ENCODE measurements at places on chromosomes 7 and 10.

DNA sequence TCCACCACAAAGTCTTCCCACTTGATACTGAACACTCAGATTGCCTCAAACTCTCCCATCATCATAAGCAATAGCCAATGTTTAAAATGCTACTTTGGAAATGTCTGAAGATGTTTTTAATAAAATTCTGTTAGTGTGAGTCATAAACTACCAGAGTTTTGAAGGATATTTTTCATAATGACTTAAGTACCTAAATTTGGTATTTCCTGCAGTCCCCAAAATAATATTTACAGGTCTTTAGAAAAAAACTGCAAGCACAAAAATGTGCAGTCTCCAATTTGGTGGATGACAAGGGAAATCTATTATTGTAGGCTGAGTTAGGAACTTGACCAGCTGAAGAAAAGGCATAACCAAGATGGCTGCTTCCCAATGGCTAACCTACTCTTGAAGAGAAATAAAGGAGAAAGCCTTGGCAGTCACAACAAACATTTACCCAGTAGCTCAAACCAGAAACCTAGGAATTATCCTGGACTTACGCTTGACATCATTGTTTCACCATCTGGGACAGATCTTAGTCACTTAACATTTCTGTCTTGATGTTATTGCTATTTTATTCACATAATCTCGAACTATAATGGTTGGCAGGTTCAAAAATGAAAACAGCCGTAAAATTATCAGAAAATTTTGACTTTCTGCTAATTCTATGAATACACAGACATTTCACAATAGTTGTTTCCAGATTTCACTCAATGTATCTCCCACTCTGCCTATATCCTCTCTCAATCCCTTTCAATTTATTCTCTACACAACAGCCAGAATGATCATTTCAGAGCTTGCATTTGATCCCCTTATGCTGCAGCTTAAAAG lies 111.2 kb upstream of the STEAP1B start:
- no peak for DNase-seq

DNA sequence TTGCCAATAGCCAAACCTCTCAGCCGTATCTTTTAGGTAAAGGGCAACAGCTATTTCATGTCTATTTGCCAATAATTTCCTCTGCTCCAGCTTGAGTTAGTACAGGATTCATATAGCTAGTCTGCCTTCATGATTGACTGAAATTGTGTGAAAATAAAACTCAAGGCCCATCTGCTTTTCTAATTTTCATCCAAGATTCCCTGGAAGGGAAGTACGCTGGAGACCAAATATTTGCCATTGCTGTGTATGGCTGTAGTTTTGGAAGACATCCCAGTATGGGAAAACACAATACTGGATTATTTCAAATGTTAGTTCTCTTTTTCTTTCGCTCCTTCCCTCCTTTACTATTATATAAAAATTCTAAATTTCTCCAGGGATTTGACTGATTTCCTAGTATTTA lies 652.4 kb downstream of the CNTNAP2 start:
- DNase-seq: no peak

DNA sequence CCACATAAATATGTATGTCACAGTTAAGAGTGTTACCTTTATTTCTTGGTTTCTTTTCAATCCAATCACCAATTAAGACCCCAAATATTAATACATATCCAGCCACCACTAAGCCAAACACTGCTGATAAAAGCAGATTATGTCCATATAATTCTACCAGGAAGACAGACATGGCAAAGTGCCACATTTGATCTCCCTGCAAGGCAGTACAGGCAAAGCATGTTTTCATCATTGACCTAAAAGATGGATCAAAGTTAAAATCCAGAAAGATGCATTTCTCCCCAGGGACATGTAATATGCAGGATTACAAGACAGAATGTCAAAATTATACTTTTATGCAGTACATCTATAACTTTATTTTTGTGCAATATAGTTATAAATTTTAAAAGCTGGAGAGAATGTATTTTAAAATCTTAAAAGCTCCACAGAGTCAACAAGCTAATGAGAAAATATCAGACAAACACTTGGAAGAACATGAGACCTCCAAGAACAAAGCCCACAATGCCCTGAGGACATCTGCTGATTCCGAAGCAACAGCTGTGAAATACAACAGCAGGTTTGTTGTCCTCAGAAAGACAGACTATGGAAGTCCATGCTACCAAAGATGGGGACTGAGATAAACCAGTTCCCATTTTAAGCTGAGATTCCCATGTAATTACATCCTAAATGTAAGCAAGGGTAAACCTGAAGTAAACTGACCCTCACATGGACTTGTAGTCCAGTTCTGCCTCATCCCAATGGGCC lies 54.5 kb upstream of the TOMM7 start:
- DNase-seq: no peak

GRCh38 chr7:140485500-140486265 lies 6.4 kb upstream of the MKRN1 start:
- no peak for DNase-seq

- DNase-seq: no peak
Observed at GRCh38 chr10:4266416-4267085, 481.5 kb upstream of the KLF6 start.

DNA sequence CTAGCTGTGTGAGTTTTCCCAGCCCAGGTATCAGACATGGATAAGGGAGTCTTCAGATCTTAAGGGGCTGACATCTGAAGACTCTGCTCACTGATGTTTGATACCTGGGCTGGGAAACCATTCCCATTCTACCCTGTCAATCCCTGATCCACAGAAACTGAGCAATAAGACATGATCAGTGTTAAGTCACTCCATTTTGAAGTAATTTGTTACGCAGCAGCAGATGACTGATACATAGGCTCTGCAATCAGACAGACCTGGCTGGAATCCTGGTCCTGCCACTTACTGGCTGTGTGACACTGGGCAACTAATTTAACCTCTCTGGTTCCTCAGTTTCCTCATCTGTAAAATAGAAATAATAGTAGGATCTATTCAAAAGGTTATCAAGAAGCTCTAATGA lies 6.6 kb downstream of the DCLRE1C start:
- no peak for DNase-seq

GRCh38 chr10:110410329-110411046 lies 87.2 kb upstream of the DUSP5 start:
- no peak for DNase-seq

DNA sequence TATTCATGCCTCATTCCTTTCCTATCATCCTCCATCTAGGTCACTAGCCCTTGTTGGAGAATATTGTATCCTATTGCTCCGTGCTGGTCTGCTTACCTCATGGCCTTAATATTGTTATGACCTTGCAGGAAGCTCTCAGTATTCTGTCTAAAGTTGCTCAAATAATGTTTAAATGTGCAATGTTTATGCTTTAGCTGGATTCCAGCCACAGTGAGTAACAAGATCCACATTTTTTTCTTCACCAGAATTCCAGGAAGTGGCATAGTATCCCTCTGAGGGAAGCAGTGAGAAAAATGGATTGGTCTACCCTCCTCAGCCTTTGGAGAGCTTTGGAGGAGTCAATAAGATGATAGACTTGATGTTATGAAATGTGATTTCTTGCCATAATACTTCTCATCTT lies 402.6 kb downstream of the NRG3 start:
- no peak for DNase-seq

- no peak for DNase-seq
Observed at GRCh38 chr10:29987471-29987870, 71.9 kb downstream of the JCAD start.

DNA sequence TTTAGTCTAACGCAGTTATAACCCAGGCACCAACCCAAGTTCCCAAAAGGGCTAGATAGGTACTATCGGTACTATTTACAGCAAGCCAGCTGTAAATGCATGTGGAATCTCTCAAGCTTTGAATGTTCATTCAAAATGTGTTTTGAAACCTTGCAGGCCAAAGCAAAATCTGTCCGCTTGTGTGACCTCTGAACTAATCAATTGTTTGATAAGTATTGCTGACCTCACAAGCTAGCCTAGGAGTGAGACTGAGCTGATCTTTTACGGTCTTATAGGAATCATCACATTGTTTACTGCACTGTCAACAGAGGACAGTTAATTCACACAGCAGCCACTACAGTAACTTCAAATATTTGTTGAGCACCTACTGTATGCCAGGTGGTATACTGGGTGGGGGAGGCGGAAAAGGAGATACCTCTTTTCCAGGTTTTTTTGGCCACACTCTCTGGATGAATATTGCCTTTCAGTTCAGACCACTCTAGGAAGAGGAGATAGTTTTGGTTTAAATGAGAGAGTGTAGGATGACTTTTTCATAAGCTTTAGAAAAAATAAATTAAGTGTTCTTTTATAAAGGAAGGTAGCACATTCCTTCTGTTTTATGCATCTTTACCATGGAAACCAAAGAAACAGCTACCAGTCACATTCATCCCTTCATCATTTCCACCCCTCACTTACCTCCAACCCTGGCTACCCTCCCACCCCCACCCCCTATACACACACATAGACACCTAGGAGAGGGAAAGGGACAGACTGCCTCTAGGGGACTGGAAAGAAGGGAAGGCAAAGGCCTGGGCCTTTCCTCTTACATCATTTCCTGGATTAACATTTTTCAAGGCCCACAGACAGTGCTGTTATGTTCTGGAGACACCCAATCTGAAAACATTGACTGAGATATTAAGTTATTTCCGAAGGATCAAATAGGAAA lies 2.4 kb downstream of the PAPSS2 start:
- DNase-seq: no peak

DNA sequence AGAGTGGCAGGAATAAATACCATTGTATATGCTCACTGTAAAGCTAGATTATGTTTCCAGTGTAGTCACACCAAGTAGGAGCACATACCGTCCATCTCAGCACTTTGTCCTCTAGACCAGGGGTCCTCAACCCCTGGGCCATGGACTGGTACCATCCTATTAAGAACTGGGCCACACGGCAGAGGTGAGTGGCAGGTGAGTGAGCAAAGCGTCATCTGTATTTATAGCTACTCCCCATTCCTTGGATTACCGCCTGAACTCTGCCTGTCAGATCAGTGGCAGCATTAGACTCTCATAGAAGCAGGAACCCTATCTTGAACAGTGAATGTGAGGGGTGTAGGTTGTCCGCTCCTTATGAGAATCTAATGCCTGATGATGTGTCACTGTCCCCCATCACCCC lies 735.3 kb downstream of the MAGI2 start:
- DNase-seq: no peak

DNA sequence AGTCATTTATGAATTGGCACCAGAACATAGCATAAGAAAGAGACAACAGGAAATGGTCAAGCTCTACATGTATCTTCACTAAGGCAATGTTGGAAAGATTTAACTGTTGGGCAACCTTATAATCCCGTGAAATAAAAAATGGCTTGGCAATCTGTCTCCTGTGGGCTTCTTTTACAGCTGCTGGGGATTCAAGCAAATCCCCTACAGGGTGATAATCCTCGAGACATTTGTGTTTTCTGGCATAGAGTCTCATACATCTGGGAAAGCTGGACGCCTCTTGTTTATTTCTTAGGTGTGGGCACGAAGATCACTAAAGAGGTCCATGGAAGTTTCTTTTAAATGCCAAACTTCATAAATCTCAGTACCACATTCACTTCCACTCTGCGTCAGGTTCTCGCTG lies 82.2 kb upstream of the GPR141 start:
- DNase-seq: no peak

- no peak for DNase-seq
Observed at GRCh38 chr7:123154231-123154860, 45.4 kb downstream of the SLC13A1 start.

DNA sequence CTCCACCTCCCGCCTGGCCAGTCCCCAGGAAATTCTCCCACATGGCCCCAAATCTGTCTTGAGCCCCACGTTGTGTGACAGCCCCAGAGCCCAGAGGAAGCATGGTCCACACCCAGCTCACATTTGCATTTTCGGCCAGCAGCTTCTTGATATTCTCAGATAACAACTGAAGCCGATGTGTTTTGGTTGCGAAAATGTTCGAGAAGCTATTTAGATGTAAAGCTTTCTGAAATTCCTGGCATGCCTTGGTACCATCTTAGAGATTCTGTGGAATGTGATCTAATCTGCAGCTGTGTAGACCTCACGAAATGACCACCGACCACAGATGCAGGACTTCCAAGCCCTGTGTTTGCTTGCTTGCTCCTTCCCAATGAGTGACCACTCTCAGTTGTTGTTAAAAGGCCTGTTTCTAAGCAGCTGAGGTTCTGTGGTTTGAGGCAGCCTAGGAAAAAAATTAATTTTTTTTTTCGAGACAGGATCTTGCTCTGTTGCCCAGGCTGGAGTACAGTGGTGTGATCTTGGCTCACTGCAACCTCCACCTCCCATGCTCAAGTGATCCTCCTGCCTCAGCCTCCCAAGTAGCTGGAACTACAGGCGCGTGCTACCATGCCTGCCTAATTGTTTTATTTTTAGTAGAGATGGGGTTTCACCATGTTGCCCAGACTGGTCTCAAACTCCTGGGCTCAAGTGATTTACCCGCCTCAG lies 8.8 kb downstream of the SLC4A2 start:
- no peak for DNase-seq

GRCh38 chr10:122658356-122659049 lies 41.1 kb downstream of the C10orf120 start:
- no peak for DNase-seq

GRCh38 chr7:127781081-127781480 lies 129.1 kb downstream of the SND1 start:
- DNase-seq: no peak

GRCh38 chr10:75658036-75658435 lies 226.6 kb downstream of the LRMDA start:
- no peak for DNase-seq

DNA sequence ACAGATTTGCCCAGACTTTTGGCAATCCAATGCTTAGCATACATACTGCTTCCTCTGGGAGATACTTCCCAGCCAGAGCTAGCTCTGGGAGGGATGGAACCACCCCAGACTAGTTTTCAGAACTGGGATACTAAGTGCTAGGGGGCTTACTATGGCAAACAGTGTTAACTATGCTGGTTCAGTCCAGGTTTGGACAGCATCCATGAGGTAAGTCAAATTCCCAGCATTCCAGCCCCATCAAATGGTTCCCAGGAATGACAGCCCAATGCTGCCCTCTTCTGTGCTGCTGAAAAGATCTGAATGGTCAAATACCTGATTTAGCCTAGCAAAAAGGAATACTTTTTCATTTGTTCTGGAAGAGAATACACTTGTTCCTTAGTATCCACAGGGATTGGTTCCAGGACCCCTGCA lies 141.7 kb upstream of the CCDC6 start:
- no peak for DNase-seq

DNA sequence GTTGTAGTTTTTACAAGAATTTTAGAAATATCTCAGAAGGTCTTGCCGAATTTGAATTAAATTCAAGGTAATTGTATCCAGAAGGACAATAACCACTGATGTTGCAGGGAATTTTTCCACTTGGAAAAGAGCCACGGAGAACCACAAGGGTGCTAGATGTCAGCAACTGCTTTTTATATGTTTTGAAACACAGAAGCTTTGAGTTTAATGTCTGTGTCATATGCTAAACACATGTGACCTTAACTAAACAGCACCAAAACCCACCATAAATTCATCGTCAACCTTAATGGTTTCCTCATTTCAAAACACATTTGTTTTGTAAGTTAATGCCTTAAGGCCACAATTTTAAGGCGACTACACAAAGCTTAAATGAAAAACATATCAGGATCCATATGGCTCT lies 106.9 kb downstream of the COL28A1 start:
- DNase-seq: no peak

GRCh38 chr7:155198901-155199845 lies 98.5 kb upstream of the INSIG1 start:
- no peak for DNase-seq
